ENCODE measurements at places on chromosomes 4 and X.

DNA sequence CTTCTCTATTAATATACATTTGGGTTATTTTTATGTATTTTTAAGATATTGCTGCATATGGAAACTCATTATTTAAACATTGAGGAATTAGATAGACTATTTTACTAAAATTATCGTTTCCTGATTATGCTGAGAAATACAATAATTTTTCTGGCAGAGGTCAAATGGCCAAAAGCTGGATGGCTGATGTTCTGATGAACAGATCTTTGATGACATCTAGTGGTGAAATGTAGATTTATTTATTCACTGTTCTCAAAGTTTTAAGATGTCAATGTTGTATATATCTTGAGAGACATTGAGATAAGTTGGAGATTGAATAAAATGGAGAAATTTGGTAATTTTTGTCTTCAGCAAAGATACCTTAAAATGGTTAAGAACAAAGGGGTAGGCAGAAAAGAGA, 96.2 kb downstream of the UGT8 start:
- peak; percentile 9 for DNase-seq

GRCh38 chr4:128371001-128371777, 83.6 kb upstream of the PGRMC2 start:
- DNase-seq, result peak; percentile 74

GRCh38 chr4:15374656-15375055, 53.2 kb upstream of the C1QTNF7 start:
- no peak for DNase-seq

GRCh38 chr4:7979652-7979968, 39.9 kb upstream of the AFAP1 start:
- no peak for DNase-seq

GRCh38 chrX:32395878-32396277, 815.5 kb downstream of the DMD start:
- DNase-seq, result no peak

- no peak for DNase-seq
Measured at GRCh38 chrX:151161690-151162089, 14.7 kb upstream of the GPR50 start.

DNA sequence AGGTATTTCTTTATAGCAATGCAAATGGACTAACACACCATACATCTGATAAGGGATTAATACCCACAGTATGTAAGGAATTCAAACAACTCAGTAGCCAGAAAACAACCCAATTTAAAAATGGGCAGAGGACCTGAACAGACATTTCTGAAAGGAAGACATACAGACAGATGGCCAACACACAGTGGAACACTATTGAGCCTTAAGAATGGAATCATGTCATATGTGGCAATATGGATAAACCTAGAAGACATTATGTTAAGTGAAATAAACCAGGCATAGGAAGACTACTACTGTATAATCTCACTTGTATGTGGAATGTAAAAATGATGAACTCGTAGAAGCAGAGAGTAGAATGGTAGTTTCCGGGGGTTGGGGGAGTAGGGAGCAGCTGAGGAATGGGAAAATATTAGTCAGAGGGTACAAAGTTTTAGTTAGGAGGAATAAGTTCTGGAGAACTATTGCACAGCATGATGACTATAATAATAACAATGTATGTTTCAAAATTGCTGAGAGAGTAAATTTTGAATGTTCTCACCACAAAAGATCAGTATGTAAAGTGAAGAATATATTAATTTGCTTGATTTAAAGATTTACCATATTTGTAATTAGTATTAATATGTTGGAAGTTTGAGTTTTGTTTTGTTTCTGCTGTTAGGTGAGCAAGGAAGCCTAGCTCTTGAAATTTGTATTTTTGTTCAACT, 25.2 kb downstream of the WDR44 start:
- DNase-seq, result peak; percentile 62

DNA sequence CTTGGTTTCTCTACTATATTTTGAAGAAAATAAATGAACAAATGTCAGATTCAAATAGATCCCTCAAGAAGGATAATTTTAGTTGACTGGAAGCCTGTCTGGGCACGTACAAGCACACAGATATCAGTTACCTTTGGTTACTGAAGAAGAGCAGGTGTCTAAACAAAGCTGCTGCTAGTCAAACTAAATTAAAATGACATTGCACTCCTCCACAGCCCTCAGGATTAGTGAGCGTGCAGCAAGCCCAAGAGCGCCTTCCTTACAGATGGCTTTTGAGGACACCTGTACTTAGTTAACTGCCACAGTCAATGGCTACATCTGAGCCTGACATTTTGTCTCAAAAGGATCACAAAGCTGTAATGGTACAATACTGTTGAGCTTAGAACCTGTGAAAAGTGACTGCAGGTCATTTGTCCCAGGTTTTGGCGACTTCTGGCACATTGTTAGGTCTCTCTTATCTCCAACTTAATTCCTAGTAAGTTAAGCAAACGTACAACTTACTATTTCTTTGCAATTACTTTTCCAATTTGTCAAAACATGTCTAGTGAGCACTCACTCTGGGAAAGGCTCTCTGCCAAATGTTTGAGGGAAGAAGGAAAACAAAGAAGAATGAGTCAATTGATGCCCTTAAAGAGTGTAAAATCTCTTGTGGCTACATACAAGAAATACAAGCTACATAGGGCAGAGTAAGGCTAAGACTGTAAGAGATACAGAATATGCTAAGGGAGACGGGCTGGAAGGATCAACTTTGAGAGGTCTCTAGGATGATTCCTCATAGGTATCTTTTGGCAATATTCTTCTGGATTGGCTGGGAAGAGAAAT, 25.6 kb upstream of the DAPP1 start:
- DNase-seq, result peak; percentile 72

DNA sequence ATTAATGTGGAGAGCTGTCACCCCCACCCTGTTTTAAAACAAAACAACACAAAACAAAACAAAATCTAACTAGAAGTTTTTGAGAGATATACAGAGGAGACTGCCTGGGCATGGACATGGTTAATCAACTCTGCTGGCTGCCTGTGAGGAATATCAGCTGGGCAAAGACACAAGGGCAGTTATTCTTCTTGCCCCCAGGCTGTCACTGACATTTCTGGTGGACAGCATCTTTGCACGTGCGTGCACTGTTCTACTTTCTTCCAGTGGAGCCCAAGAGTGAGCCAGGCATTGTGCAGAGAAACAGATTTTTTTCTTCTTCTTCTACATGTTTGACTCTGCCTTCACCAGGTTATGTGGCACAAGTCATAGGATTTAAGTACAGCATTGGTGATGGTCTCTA, 13.8 kb downstream of the IRS4 start:
- no peak for DNase-seq

DNA sequence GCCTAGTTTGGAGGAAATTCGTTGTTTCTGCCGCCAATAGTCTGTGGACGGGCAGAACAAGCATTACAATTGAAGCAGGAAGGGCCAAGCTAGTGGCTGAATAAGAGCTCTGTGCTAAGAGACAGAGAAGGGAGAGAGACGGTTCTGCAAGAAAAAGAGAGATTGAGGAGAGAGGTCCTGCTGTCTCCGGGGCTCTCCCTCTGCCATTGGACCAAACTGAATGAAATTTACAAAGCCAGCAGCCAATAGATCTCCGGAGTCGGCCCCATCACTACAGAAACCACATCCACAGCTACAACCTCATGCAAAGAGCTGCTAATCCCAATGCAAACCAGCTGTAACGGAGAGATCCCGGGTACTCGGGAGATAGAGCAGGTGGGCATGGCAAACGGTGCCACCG, at the start of gene NLGN4X:
NLGN4X (minus strand) TSS at position 148 of the 400 bp plus-strand sequence. CDS start 77,401 bp downstream, outside the sequence.
- DNase-seq, result no peak

GRCh38 chrX:65695849-65696449, 28.5 kb downstream of the MSN start:
- DNase-seq, result no peak

GRCh38 chrX:9291629-9292028, 173.2 kb upstream of the TBL1X start:
- DNase-seq, result no peak

GRCh38 chrX:64842492-64842891, 133.8 kb downstream of the ZC4H2 start:
- no peak for DNase-seq

DNA sequence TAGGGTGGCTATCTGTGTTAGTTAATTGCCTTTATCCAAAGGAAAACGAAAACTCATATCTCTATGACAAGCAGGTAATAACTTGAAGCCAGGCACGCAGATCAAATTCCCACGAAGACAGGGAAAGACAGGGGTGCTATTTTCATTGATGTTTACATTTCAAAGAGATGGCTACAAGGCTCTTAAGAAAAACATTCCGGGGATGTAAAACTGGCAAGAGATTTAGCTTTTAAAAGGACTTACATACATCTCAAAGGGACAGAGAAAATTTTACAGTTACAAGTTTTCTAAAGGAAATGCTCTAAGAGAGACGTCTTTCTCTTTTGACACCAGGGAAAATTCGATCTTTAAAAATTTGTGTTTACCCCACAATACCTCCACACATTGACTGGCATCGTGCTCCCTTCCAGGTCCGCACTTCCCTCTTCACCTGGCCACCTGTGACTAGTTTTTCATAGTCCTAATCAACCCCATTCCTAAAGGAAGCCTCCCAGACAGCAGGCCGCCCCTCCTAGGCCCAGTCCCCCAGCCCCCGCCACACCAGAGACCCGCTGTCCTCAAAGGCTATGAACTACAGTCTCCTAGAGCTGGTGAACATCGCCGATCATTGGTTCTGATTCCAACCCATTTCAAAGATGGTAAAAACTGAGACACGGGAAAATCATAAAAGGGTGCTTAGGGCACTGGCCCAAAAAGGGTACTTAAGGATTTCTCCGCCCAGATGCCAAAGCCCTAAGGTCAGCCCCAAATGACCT, 649 bp upstream of the ARAF start:
- no peak for DNase-seq

GRCh38 chrX:40012868-40013265, 84.9 kb downstream of the BCOR start:
- no peak for DNase-seq

GRCh38 chr4:53929955-53930798, 134.2 kb downstream of the CHIC2 start:
- no peak for DNase-seq

- no peak for DNase-seq
Measured at GRCh38 chr4:13524504-13525243, 19.6 kb downstream of the NKX3-2 start.

- no peak for DNase-seq
Measured at GRCh38 chr4:100493756-100494155, 24.1 kb downstream of the EMCN start.

- DNase-seq, result no peak
Measured at GRCh38 chrX:138908577-138908976, 197.1 kb upstream of the FGF13 start.

DNA sequence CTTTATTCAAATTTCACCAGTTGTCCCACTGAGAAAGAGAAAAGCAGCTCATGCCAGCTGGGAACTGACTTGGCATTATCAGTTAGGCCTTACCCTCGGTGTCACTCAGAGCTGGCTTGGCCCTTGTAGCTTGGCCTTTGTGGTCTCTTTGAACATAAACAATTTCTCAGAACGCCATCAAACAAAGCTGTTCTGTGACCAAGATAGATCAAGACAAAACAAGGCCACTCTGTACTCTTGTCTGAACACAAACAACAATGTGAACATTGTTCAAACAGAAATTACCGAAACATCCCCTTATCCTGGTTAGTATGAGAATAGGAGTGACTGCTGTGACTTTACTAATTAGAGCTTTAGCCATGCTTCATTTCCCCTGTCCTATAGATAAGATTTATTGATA, 57.2 kb downstream of the DIPK2B start:
- DNase-seq, result no peak

DNA sequence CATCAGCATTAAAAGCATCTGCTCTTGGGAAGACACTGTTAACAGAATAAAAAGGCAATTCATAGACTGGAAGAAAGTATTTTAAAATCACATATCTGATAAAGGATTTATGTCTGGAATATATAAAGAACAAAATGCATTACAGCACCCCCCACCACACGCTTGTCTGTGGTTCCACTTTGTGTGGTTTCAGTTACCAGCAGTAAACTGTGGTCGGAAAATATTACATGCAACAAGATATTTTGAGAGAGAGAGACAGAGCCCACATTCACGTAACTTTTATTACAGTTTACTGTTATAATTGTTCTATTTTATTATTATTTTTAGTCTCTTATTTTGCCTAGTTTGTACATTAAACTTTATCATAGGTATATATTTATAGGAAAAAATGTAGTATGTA, 21.2 kb upstream of the PDE6B start:
- no peak for DNase-seq

GRCh38 chr4:163447481-163447880, 26.1 kb downstream of the TKTL2 start:
- no peak for DNase-seq

DNA sequence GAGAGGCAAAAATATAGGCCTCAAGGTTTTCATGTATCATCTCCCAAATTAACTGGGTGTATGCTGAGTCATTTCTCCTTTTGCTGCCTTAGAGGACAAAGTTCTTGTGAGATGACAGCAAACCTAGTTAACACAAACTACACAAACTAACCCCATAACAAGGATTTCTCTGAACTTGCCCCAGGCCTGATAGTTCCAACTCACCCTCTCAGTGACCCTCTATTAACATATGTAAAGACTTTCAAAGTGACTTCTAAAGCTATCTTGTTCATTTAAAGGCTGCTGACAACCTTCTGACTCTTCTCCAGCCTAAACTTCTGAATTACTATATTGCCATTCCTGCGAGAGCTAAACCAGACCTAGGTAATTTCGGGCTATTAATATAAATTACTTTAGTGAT, 43.2 kb upstream of the CCDC149 start:
- DNase-seq, result no peak

- DNase-seq, result peak; percentile 60
Measured at GRCh38 chr4:123170843-123171242, 225.8 kb upstream of the SPRY1 start.

- DNase-seq, result no peak
Measured at GRCh38 chr4:81970454-81970853, 403.3 kb downstream of the HNRNPD start.

DNA sequence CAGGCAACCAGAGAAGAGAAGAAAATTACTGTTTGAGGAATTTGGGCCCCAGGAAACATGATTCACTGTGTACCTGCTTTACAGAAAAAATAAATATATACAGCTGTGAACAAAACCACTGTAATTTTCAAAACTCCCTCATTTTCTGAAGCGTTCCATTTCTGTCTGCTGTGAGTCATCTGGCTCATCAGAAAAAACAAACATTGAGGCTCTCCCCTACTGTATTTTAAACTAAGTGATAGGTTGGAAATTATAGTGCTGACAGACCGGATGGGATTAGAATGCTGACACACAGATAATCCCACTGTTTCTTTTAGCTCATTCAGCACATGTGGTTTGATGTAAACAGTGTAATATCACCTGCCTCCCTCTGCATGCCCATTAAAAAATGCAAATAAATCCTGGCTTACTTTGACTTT, 847.0 kb downstream of the TRIML1 start:
- peak; percentile 91 for DNase-seq

DNA sequence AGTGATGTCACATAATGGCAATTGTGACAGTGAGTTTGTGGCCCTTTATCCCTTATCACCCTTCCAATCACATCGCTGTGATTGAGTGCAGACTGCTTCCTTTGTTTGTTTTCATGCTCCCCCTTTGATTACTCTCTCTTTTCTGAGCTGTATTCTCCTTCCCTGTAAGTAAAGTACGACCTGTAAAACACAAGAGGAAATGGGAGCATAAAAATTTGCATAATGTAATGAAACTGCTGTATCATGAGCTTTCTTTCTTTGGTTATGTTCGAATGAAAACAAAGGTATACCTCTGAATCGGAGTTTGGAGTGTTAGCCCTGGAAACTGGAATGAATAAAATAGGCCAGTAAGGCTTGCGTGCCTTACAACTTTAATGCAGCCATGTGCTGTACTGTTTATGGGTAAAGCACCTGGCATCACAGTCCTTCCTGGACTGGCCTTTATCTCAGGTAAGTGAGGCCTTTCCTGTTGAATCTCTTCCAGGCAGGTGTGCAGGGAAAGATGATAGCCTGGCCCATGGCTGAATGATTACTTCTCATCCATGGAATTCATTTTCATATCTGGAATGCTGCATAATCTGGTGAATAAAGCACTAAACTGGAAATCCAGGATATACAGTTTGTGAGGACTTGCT, 26.6 kb upstream of the HS3ST1 start:
- DNase-seq, result no peak

Data from foreskin keratinocyte (primary cell).